ENCODE measurements at places on chromosomes 1 and 21.

GRCh38 chr1:93967306-93967705 lies 58.1 kb upstream of the GCLM start:
- no peak for DNase-seq

- no peak for DNase-seq
Observed at GRCh38 chr1:54548389-54549044, 489 bp downstream of the ACOT11 start.

DNA sequence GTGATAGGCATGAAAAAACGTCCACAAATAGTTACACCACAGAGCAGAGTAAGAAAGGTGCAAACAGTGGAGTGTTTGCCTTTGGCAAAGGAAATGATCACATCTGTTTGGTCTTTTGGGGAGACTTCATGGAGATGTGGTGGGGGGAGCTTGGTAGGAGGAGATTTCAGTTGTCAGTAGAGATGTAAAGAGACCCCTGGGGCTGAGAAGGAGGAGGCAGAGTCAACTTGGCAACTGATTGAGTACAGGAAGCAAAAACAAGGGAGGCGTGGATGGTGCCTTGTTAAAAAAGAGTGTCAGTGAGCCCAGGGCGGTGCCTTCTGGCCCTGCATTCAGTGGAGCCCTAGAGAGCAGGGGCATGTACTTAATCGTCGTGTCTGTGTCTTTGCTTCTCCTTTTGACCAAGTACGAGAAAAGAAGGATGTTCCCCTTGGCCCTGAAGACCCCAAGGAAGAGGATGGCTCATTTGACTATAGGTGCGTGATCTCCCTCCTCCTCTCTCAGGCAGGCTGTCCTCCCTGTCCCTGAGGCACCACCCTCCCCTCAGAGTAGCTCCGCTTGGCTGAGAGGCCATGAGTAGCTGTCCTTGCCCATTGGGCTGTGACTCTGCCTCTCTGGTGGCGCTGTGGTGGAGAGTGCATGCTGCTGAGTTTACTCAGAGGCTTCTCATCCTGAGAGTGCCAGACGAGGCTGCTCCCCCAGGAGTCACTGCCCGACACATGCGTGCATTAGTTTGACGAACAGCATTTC lies 30.4 kb upstream of the CNTN2 start:
- DNase-seq, result no peak

- DNase-seq, result no peak
Observed at GRCh38 chr1:212689196-212689725, 10.4 kb downstream of the BATF3 start.

DNA sequence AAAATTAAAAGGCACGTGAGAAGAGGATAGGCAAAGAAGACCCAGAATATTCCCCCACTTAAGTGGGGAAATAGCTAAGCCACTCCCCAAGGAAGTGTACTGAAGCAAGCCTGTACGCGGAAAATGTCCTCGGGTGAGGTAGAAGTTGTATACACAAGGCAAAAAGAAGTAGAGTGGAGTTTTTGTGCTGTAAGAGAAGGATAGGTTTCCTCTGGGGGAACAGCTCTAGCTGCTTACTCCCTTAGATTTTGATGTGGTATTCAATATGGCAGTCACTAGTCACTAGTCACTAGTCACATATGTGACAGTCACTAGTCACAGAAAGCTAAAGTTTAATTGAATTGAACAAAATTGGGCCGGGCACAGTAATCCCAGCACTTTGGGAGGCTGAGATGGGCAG lies 7.6 kb downstream of the TXNIP start:
- DNase-seq, result no peak

DNA sequence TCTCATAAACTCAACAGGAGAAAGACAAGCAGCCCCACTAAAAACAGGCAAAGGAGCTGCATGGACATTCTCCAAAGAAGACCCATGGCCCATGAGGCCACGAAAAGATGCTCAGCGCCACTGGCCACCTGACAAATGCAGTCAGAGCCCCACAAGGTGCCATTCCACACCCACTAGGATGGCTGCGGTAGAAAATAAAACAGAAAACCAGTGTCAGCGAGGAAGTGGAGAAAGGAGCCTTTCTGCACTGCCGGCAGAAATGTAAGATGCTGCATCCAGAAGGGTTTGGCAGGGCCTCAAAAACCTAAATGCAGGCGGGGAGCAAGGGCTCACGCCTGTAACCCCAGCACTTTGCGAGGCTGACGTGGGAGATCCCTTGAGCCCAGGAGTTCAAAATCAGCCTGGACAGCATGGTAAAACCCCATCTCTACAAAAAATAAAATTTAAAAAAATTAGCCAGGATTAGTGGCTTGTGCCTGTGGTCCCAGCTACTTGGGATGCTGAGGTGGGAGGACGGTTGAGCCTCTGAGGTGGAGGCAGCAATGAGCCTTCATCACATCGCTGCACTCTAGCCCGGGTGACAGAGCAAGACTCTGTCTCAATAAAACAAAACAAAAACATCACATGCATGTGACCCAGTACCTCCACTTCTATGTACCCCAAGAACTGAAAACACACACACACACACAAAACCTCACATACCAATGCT lies 4.2 kb downstream of the WNT9A start:
- DNase-seq, result no peak

GRCh38 chr1:189500778-189501177 lies 976.9 kb downstream of the BRINP3 start:
- no peak for DNase-seq

- DNase-seq, result no peak
Observed at GRCh38 chr1:151502859-151503780, 8.1 kb upstream of the CGN start.

GRCh38 chr1:222750651-222751050 lies 13.6 kb downstream of the FAM177B start:
- DNase-seq, result no peak

- no peak for DNase-seq
Observed at GRCh38 chr1:236065509-236066005, 667 bp upstream of the NID1 start.

DNA sequence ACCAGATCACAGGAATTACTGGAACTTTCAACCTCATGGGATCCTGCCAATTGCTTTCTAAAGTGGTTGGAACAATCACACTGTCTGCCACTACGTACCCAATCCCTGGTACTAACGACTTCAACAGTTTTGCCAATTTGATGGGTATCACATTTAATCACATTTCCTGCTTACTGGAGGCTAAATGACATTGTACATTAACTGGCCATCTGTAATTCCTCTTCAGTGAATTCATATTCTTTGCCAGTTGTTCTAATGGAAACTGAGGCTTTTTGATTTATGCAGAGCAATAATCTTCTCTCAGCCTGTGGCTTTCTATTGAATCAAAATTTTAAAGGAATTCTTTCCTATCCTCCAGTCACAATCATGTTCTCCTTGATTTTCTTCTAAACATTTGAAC lies 38.2 kb downstream of the LGALS8 start:
- DNase-seq, result no peak

GRCh38 chr1:151367658-151368392 lies 4.7 kb downstream of the SELENBP1 start:
- DNase-seq, result no peak
